ENCODE measurements at places on chromosomes 3 and 15. TPM values are rescaled to one million over a fixed set of nuclear protein-coding genes. Genes with fewer than 3 reads are reported as not detected.

- DNase-seq = no peak
Measured at GRCh38 chr3:186519021-186519658, 25.0 kb downstream of the CRYGS start.

- no peak for DNase-seq
Measured at GRCh38 chr3:123949641-123950040, 11.4 kb downstream of the CCDC14 start.

DNA sequence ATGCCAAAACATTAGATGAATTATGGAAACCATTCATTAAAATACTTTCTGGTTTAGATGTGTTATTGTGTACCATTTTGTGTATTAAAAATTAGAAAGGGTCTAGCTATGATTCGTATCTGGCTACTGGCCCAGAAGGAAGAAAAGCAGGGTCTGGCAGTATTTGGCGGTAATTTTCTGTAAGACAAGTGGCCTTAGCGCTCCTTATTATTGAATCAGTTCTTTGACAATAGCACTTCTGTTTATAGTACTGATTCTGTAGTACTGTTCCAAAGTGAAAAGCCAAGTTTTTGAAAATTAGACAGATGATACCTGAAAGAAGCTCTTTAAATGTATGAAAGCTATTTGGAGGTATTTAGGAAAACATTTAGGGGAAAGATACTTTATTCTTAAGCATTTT, 10.2 kb downstream of the GLCE start:
- DNase-seq = no peak

- no peak for DNase-seq
Measured at GRCh38 chr3:102353805-102354204, 81.0 kb upstream of the ZPLD1 start.

GRCh38 chr3:133792171-133792763, 13.3 kb upstream of the SRPRB start:
- DNase-seq = peak; percentile 11

GRCh38 chr15:72197041-72197459, 537 bp downstream of the GRAMD2A start:
- no peak for DNase-seq

DNA sequence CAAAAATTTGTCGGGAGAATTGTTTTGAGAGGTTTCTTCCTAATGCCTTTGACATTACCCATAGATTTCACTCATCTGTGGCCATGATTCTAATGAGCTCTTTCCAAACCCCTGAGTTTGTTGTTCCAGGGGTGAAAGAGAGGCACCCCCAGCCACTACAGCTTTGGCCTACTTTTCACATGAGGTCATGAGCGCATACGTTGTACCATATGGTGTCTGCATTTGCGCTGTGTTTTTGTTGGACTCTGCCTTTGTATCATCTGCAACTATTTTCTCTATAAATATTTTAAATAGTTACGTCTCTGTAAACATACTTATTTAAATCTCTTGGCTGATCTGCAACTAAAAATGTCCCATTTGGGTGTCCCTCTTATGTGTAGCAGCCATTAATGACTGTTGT, 107.9 kb downstream of the LRTM1 start:
- no peak for DNase-seq

GRCh38 chr3:13543253-13543652, 5.7 kb upstream of the FBLN2 start:
- DNase-seq = no peak

DNA sequence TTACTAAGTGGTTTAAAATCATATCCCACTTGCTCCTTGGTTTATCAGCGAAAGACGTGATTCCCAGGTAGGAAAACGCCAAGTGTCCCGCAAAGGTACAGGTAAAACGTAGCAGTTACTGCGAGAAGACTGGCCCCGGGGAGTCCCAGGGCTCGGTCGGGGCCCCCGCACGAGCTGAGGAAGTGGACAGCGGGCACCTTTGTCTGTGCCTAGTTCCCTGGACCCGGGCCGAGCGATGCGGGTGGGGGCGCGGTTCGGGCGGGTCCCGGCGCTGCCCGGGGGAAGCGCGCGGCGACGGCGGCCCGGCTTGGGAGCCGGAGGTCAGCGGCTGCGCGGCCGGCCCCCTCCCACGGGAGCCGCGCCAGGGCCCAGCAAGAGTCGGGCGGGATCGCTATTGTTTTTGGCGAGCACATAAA, 864 bp upstream of the NEO1 start:
- no peak for DNase-seq

DNA sequence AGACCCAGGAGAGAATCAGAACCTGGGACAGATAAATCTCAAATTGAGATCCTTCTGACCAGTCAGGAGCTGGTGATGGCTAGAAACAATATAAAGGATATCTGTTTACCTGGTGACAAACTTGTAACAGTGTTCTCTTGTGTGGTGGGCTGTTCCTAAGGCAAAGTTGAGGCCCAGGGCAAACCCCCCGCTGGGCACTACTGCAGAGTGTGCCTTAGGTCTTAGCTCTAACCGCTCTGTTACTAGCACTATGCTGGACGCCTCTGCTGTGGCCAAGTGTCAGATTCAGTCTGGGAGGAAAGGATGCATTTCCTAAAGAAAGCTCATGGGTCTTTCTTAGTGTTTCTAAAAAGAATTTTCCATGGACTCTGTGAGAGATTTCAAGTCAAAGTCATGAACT, 146.5 kb upstream of the MEIS2 start:
- no peak for DNase-seq

DNA sequence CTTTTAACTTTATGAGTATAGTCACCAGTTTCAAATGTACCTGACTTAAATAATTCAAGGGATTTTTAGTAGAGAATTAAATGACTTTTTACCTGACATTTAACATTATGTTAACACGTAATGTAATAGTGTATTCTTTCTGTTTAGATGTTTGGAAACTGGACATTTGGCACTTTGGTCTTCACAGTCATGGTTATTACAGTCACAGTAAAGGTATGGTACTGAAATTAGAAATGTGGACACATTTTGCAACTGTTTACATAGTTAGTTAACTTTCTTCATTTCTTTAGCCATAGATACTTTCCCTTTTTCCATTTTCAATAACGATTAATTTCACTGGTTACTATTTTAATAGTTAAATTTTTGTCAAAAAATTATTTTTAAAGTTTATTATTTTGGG, 83.8 kb downstream of the DCUN1D1 start:
- DNase-seq = no peak

DNA sequence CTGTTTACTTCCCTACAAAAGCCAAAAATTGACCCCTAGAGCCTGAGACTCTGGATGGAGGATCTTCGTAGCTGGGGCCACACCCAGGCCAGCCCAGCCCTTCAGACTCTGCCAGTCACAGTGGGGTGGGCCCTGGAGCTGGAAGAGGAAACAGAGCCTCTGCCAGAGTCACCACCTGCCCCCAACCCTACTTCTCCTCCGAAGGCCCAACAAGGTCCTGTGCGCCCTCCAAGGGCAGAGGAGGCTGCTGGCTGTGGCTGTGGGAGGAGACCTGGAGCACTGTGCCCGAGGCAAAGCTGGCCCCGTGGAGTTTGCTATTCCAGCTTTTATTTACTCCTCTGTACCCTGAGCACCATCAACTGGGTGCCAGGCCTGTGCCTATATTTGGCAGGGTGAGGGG, 19.0 kb downstream of the CISH start:
- no peak for DNase-seq

- peak; percentile 25 for DNase-seq
Measured at GRCh38 chr3:197224034-197224444, 74.4 kb downstream of the DLG1 start.

GRCh38 chr3:126784254-126784653, 80.2 kb downstream of the CHCHD6 start:
- no peak for DNase-seq

GRCh38 chr15:39770748-39771689, 11.6 kb downstream of the FSIP1 start:
- DNase-seq = no peak

DNA sequence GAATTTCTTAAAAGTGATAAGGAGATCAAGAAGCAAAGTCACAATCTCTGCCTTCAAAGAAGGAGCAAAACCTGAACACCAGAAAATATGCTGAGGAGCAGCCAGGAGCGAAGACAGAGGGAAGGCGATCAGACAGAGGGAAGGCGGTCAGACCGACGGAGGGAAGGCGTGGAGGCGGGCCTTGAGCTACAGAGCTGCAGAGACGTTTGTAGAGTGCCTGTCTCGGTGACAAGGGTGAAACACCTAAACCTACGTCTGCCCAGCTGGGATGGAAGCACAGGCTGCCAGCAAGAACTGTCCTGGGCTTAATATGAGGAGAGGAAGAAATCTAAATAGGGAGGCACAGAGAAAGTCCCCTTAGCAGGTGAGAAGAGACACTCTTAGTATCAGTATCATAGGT, 476.0 kb downstream of the OCA2 start:
- no peak for DNase-seq

DNA sequence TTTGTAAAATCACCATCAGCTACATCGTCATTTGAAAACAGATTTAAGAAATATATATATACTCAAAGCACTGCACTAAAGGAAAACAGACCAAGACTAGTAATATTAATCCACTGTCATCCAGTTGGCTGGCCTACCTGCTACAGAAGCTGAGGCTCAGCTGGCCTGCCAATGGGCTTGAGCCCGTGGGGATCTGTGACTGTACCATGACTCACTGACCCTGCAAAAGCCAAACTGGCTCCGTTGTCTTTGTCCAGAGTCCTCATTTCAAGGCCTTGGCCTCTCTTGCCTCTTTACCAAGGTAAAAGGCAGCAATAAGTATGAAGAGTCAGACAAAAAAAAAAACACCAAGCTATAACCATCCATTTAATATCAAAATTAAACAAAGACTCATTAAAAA, 463.5 kb upstream of the RASGRP1 start:
- no peak for DNase-seq

The AMIGO3 gene
- total RNA-seq = not detected

The GPR27 gene
- not detected for total RNA-seq

The SNRPN gene
- total RNA-seq = 95.1 TPM

The DUOXA2 gene
- not detected for total RNA-seq

The DGKG gene
- total RNA-seq = 2.2 TPM

The TMF1 gene
- total RNA-seq = 20.9 TPM
